ENCODE measurements at places on chromosomes 11 and 22.

DNA sequence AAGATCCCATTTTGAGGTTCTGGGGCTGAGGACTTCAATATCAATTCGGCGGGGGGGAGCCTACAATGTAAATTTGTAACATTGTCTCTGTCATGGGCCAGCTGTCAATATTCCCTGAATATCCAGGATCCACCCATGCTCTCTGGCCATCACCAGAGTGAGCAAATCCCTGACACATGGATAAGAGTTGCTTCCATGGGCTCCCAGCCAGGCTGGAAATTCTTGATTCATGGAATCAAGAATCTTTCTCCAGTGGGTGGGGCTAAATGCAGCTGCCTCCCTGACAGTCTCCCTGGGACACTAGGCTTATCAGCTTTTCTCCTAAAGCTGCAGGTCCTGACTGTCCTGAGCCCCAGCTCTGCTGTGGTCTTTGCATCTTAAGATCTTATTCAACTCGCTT is 86.9 kb upstream of the IGLL5 start:
- DNase-seq: no peak

DNA sequence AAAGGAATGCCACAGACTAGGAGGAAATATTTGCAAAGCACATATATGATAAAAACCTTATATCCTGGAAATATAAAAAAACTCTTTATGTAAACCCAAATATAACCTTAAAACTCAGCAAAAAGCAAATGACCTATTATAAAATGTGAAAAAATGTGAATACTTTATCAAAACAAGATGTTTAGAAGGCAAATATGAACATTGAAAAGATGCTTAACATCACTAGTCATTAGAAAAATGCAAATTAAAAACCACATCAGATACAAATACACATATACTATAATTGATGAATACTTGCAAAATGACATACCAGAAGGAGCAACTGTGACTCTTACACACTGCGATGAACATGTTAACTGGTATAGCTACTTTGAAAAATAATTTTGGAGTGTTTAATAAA is 511.2 kb upstream of the LRRC4C start:
- DNase-seq: no peak

DNA sequence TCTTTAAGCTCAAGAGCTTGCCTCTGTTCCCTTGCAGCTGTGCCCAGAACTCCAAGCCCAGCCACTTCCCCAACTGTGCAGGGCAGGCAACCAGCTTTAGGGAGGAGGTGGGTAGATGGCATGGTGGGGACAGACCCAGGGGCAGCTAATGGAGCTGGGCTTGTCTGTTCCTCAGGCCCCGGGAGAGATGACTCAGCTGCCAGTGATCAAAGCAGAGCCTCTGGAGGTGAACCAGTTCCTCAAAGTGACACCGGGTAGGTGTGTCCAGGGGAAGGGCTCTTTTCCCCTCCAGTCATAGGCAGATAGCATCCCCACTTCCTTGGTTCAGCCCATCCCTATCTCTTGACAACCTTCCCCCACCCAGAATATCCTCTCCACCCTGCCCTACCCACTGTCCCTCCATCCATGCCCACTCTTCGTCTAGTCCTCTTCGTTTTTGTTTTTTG is 32.4 kb downstream of the CREB3L1 start:
- DNase-seq: no peak

DNA sequence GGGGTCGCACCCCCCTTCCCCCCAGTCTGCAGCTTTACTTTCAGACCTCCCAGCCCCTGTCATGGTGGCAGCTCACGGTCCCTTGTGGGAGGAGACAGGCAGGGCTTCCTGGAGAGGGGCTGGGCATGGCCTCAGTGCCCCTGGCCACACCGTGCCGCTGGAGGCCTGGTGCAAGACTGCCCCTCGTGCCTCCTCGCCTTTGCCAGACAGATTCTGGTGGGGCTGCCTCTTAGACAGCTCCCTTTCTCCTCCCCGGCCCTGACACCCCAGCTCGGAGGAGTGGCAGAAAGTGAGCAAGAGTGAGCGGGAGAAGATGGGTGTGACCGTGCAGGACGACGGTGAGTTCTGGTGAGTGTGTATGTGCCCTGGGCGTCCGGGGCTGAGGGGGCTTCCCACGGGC is 12.1 kb upstream of the MYO7A start:
- DNase-seq: no peak

All from SW 1271 (cell line).